ENCODE measurements at places on chromosomes 7 and 10. TPM values are rescaled to one million over a fixed set of nuclear protein-coding genes. Genes with fewer than 3 reads are reported as not detected.

CFTR gene
- 0.04 TPM for total RNA-seq

SEMA4G gene
- 8.2 TPM for total RNA-seq

GIMAP1 gene
- not detected for total RNA-seq

HKDC1 gene
- total RNA-seq: 0.03 TPM

DNA sequence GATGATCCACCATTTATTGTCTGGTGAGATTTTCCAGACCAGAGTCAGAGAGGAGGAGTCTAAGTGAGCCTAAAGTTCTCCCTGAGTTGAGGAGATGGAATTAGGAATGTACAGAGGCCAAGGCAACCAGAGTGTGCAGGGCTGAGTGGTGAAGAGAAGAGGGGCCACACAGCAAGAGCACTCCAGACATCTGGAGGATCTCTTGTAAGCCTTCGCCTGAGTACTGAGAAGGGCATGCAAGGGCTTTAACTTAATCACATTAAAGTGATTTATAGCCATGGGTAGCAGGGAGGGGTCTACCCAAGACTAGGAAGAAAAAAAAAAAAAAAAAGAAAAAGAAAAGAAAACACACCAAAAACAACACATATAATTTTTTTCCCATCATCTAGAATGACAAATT, 1190.4 kb downstream of the GATA3 start:
- DNase-seq: no peak

- no peak for DNase-seq
Observed at GRCh38 chr10:78945838-78946237, 122.9 kb upstream of the ZMIZ1 start.

GRCh38 chr7:45384499-45384898, 189.7 kb upstream of the ADCY1 start:
- no peak for DNase-seq

DNA sequence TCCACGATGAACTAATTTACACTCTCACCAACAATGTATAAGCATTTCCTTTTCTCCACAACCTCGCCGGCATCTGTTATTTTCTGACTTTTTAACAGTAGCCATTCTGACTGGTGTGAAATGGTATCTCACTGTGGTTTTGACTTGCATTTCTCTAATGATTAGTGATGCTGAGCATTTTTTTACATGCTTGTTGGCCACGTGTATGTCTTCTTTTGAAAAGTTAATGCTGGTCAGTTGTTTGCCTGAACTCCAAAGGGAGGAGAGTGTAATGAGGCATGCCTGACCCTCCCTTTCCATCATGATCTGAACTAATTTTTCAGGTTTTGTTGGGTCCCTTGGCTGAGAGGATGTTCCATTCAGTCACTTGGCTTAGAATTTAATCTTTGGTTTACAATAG, 50.7 kb upstream of the SVIL start:
- DNase-seq: no peak

GRCh38 chr7:143418681-143419458, 10.2 kb upstream of the EPHA1 start:
- DNase-seq: no peak

GRCh38 chr10:95319239-95319638, 28.4 kb upstream of the PDLIM1 start:
- DNase-seq: no peak

DNA sequence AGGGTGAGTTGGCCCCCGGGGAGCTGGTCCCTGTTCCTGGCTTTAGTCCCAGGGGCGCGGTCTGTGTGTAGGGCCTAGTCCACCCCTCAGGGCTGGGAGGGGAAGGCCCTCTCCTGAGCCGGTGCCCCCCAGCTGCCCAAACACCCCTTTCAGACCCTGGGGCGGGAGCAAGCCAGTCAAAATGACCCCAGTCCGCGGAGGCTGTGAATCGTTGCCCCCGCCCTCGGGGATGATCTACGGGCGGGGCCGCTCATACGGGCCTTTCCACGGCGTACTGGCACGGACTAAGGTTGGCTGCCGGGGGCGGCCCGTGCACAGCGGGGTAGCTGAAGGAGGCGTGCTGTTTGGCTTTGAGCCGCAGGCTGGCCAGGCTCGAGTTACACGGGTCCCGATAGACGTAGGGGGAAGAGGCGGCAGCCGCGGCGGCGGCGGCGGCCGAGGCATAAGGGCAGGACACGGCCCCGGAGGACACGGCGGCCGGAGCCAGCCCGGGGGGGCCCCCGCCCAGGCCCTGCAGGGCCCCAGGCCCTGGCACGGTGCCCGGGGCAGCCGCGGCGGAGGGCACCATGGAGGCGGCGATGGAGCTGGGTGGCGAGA, 4.3 kb downstream of the ELOVL3 start:
- DNase-seq: peak; percentile 95

- peak; percentile 57 for DNase-seq
Observed at GRCh38 chr10:84552478-84552877, 224.1 kb downstream of the CCSER2 start.

GRCh38 chr7:69328516-69328915, 269.8 kb upstream of the AUTS2 start:
- DNase-seq: no peak

DNA sequence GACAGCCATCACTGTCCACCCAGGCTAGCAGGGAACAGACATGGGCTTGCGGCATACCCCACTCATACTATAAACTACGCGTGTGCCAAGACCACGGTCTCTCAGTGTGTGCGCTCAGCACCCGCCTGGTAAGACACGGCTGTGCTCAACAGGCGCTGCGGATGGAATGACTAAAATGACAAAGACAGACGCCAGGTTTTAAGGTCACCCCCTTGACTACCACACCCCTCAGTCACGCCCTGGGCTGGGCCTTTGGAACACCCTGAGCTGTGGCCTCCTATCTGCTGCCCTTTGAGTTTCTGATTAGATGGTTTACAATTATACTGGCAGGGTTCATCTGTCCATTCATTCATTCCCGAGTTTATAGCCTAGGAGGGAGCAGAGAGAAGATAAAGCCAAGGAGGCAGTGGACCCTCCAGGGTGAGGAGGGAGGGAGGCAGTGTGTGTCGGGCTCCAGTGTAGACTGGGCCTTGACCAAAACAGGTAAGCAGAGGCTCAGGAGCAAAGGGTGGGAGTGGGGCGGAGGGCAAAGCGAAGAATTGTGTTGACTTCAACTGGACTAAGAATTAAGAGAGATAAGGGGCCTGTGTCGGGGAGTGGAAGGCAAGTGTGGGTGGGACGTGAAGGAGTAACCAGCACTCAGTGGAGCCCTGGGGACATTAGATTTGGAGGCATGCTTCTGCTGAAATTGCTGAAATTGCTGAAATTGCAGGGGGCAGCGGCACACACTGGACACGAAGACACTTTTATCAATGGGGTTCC, 35.0 kb downstream of the TNS3 start:
- DNase-seq: no peak

GRCh38 chr7:83629117-83629880, 19.6 kb downstream of the SEMA3E start:
- no peak for DNase-seq

DNA sequence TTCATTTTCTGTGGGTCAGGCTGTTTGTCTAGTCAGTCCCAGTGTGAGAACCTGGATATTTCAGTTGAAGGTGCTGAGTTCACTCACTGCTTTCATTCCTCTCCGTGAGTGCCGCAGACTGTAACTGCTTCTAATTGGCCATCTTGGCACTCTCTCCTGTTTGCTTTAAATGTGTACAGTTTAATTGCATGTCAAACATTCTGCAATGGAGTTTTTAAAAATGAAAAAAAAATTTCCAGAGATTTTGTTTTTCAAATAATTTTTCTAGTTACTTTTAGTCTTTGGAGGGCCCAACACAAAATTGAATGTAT, 87.8 kb downstream of the CCSER2 start:
- no peak for DNase-seq

GRCh38 chr7:140653319-140654108, 12.9 kb upstream of the DENND2A start:
- DNase-seq: peak; percentile 85

GRCh38 chr10:88253-88652, 39.2 kb upstream of the TUBB8 start:
- DNase-seq: peak; percentile 34

DNA sequence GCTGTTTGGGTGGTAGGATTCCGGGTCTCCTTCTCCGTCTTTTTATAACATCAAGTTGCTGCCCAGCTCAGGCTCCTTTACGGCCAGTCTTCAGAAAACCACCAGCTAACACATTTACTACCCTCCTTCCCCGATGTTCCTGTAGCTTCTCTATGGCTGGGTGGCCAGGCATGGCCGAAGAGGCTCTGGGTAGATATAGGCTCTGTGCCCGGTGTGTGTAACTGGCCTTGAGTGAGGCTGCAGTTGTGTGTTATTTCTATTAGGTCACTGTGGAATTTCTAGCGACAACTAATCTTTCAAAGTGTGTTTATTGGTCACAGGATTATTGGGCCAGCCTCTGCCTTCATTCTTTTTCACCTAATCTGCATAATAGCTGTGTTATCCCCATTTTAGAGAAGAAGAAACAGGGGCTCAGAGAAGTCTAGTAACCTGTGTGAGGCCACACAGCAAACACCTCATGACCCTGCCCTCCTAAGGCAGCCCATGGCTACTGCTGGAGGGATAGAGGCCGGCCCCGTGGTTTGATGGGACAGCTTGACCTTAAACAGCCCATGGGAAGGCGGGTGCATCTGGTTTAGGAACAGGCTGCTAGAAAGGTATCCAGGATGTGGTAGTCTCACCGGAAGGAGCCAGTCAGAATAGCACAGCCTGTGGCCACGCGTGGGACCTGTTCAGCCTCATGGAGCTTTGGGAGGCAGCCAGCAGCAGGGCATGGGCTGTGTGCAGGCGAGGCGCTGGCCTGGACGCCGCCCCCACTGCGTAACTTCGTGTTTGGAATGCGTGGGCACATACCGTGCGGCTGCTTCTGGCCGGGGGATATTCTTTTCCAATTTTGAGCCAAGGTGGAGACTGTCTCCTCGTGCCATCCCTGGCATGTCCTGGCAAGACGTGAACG, 29.7 kb downstream of the HTRA1 start:
- no peak for DNase-seq

DNA sequence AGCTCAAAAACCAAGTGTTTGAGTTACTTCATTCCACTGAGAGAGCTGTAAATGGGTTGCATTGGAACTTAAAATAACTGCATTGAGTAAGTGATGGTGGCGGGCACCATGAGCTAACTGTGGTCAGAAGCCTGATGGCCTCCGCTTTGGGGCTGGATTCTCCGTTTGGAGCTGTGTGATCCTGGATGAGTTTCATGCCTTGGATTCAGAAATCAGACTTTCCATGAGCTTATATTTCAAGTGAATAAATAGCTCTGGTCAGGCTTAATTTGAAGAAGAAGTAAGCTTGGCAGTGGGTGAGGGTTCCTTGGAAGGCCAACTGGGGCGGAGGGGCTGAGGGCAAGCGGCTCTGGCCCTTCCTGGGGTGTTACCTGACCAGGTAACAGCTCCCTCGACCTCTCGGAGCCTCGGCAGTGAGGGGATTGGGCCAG, 5.6 kb downstream of the HTRA1 start:
- no peak for DNase-seq

- DNase-seq: no peak
Observed at GRCh38 chr7:108802650-108803049, 233.0 kb downstream of the DNAJB9 start.

DNA sequence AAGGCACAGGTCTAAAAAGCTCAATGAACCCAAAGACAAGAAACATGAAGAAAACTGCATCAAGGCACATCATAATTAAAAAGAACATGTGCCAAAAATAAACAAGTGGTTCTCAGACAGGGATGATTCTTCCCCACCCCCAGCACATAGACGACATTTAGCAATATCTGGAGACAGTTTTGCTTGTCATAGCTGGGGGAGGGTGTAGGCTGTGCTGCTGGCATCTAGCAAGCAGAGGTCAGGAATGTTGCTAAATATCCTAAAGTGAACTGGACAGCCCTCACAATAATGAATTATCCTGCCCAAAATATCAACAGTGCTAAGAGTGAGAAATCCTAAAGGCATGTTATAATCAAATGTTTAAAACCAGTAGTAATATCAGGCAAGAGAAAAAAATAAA, 122.6 kb downstream of the MICU1 start:
- DNase-seq: no peak

GRCh38 chr10:53846809-53847208, 954.2 kb downstream of the PCDH15 start:
- DNase-seq: no peak

DNA sequence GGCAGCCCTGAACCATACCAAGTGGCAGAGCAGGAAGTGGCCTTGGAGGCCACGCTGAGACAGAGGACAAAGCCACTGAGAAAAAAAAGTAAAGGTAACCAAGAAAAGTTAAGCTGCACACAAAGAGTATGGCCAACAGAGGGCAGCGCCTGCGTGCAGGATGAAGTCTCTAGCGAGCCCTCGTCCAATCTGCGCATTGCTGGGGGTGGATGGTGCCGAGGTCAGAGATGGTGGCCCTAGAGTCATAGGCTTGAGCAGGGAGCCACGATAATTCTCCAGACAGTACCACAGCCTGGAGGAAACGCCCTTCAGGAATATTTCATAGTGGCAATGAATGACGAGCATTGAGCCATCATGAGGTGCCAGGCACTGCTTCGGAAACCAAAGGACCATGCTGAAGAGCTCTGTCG, 9.7 kb downstream of the ATP6V0E2 start:
- DNase-seq: peak; percentile 85

DNA sequence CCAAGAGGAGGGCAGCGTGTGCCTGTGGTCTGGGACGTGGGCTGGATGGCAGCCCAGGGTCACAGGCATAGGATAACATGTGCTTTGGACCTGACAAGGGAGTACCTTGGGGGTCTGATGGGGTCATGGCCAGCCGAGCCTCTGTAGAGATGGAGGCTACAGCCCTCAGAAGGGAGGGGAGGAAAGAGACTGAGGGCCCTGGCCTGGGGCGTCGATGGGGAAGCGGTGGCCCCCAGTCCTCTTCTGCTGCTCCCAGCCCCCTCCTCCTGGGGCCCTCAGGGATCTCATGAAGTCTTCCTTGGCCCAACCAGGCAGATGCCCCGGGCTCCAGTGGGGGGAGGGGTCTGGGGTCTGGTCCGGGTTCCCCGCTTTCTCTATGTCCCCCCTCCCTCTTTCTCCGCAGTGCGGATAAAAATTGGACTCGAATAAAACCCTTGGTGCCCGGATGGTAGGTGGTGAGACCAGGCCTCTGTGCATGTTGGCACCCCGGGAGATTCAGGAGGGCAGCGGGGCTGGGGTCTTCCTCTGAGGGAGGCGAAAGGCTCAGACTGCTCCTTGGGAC, 15.6 kb upstream of the HSPB1 start:
- no peak for DNase-seq

GRCh38 chr7:133961724-133962123, 165.4 kb upstream of the LRGUK start:
- DNase-seq: no peak

GRCh38 chr7:18225067-18225466, 197.4 kb upstream of the PRPS1L1 start:
- no peak for DNase-seq
